Activated naive CD8-positive, alpha-beta T cell treated with anti-CD3 and anti-CD28 coated beads, Interleukin-2, amount 10 ng/mL, durations not matched to agents 7 days and 5 days (primary cell): ENCODE measurements at places on chromosomes 2 and 18. TPM values are rescaled to one million over a fixed set of nuclear protein-coding genes. Genes with fewer than 3 reads are reported as not detected.
A peak's percentile ranks its signal among the peaks of the same experiment; 100 is the strongest.

GALNT14 gene
- not detected for total RNA-seq

- DNase-seq, result peak; percentile 59
These were observed 519 bp downstream of the TTL start for GRCh38 chr2:112482309-112483041.

GRCh38 chr2:112540906-112541305 is 1.4 kb upstream of the POLR1B start:
- no peak for DNase-seq

DNA sequence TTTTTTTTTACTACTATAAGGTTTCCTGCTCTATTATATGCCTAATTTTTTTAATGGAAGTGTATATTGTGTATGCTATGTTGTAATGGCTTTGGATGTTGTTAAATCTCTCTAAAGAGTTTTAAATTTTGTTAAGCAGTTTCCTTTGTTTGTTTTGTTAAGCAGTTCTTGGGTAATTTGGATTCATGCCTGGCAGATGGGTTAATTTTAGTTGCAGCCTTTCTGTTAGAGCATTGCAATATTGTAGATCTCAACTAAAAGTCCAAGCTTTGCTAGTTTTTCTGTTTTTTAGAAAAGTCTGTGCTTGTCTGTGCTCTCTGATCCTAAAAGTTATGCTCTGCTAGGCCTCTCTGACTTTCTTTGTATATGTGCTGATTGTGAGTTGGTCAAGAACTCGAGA is 1229.0 kb upstream of the NRXN1 start:
- DNase-seq, result no peak

- DNase-seq, result peak; percentile 55
These were observed 52.0 kb downstream of the KIF5C start for GRCh38 chr2:148926981-148927401.

DNA sequence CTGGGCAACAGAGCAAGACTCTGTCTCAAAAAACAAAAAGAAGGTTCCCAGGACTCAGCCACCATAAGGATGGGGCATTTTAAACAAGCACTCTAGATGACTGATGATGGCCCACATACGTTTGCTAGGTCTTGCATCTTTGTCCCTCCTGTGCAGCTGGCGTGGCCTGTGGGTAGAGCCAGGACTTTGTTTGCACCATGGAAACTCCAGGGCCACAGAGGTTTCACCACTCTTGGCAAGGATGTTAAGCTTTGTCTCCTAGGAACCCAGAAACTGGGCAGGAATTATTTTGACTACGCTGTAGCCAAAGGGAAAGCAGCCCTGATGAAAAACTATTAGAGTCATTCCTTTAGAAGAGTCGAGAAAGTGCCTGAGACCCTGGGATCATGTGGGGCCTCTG is 75.3 kb upstream of the STPG4 start:
- DNase-seq, result no peak

DNA sequence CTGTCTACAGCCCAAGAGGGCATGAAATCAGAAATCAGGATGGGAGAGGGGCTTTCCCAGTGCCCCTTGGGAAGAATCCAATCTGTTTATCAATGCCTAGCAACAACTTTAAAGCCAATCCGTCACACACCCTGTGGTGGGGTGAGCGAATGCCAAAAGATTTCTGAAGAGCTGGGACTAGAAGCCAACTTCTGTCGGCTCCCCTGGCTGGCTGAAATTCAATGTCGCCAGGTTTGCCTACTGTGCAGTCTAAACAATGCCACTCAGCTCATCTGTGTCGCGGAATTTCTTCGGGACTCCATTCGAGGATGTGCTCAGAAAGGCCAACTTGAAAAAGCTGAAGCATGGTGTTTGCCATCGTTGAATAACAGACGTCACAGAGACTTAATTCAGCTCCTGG is 31.5 kb upstream of the NCKAP5 start:
- no peak for DNase-seq

DNA sequence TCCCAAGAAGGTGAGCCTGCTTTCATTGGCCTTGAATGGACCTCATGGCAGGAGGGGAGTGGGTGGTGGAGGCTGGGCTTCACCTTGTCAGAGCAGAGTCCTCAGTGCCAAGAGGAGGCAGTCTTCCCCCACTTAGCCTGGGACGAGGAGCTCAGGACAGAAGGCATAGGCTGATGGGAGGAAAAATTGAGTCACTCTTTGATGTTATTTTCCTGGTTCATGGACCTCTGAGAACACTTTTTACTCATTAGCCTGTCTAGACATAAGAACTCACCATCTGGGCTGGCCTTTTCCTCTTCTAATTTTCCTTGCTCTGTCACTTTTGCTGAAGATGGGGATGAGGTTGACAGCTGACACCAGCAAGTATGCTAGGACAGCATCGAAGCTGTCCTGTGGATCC is 225.7 kb upstream of the TNP1 start:
- no peak for DNase-seq

- DNase-seq, result no peak
These were observed 344.2 kb downstream of the LPIN1 start for GRCh38 chr2:12090590-12090989.

DNA sequence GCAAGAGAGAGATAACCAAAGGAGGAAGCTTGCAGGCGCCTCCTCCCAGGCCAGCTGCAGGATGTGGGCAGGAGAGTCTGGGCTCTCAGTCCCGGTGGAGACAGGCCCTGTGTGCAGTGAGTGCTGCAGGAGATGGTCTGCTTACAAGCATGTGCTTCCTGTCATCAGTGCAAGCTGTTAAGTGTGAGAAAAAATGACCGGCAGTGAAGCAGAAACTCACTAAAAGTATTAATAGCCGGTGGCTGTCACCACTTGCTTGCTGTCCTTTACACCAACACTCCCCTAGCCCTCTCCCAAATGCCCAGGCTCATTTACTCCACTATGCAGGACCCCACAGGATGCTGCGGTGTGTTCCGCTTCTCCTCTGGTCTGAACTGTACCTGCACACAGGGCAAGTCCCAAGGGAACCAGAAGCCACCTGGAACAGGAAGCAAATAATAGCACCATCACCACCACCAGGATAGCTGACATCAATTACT is 435.6 kb upstream of the HS6ST1 start:
- DNase-seq, result peak; percentile 52

DNA sequence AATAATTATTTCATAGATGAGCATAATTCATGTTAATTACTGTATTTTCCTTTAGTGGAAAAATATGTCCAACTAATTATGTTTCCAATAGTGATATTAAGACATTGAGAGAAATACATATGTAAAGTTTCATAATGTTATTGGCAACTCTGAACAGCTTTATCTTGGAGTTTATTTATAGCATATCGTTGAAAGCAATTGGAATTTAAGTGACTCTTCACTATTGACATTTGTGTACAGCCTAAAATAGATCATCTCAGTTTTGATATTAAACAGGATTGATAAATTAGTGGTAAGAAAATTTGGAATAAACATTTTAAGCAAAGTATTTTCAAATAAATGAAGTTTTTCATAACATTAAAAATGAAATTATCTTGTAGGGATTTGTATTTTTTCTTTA is 79.7 kb downstream of the EML4 start:
- DNase-seq, result no peak

DNA sequence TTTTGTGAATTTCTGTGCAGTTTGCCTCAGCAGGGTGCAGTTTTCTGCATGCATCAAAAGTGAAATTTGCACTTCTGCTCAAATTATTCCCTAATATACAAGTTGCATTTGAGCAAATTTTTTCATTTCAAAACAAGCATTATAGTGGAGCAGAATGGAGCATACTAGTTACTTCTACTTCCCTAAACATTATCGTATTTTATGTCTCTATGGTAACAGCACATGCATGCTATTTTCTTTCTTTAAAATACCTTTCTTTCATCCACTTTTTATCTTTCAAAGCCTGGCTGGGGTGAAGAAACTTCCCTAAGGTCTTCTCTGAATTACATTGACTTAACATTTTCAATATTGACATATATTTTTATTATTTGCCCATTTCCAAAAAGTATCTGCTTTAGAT is 11.2 kb downstream of the RHBDD1 start:
- DNase-seq, result no peak
